T-cell (primary cell): ENCODE measurements at places on chromosomes 7 and 10.

DNA sequence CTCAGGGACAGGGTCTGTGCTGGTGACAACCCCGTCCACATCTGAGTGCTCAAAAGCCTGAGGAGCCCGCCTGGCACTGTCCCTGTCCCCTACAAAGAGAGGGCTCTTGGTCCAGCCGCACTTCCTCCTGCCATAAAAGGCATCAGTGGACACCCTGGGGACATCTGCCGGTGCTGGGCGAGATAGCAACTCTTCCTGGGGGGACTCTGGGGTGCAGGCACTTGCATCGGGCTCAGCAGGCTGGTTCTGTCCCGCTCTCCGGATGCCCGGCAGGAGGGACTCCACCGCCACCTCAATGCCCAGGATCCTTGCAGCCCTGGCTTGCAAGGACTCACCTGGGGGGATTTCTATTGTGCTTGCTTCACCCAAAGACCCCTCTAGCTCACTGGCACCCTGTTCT is 32.8 kb downstream of the JCAD start:
- no peak for DNase-seq

DNA sequence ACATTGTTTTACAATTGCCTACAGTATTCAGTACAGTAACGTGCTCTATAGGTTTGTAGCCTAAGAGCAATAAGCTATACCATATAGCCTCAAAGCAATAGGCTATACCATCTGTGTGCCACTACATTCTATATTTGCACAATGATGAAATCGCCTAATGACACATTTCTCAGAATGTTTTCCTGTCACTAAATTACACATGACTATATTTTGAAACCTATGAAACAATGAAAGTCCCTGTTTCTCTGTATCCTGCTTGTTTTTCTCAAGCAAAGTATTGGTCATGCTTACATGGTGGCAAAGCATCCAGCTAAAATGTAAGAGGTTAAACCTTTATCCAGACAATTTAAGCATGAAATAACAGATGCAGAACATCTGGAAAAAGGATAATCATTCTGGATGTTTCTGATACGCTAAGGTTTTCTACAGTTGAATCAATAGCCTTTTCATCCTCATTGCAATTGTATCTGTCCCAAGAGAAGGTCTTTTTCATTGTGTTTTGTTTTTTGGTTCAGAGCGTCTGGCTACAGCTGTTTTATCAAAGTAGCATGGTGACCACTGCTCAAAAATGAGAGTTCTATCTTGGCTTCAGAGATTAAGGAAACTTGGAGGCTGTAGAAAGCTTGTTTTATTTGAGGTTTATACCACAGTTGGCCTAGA is 81.7 kb downstream of the CSTF2T start:
- no peak for DNase-seq

- DNase-seq, result peak; percentile 72
Measured at GRCh38 chr7:33040803-33041516, 21.6 kb downstream of the NT5C3A start.

DNA sequence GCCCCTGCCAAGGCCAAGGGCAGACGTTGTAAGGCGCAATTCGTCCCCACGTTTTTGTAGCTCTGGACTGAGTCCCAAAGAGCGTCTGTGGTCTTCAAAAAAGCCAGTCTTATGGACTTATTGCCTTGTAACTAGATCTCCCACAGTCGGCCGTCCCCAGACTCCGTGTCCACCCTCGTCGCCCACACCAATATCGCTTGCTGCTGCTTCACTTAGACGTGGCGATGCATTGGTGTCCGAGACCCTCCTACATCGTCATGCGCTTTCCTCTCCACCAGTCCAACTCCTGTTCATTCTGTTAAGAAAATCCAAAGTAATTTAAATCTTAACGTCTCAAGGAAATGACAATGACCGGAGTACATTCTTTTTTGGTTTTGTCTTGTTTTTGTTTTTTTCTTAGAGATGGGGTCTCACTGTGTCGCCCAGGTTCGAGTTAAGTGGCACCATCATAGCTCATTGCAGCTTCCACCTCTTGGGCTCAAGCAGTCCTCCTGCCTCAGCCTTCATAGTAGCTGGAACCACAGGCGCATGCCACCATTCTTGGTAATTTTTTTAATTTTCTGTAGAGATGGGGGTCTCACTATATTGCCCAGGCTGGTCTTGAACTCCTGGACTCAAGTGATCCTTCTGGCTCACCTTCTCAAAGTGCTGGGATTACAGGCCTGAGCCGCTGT is 851 bp downstream of the KIFBP start:
- no peak for DNase-seq

GRCh38 chr7:111290982-111291381 is 200.1 kb downstream of the LRRN3 start:
- no peak for DNase-seq

DNA sequence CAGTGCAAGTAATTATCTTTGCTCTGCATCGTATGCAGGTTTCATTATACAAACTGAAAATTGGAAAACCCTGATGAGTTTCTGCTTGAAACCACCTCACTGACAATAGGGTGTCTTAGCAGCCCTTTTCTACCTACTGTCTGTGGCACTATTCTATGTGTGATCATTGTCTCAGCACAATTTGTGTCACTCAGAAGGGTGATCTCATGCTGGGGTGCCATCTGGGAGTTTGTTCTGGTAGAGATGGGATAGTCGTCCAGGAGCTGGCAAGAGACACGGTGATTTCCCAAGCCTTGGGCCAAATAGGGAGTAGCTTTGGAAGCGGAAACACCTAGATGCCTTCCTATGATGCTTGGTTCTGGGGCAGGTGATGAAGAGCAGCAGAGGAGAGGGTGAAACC is 186.3 kb downstream of the FRMD4A start:
- no peak for DNase-seq

GRCh38 chr10:93856349-93857145 is 37.2 kb upstream of the SLC35G1 start:
- DNase-seq, result no peak

DNA sequence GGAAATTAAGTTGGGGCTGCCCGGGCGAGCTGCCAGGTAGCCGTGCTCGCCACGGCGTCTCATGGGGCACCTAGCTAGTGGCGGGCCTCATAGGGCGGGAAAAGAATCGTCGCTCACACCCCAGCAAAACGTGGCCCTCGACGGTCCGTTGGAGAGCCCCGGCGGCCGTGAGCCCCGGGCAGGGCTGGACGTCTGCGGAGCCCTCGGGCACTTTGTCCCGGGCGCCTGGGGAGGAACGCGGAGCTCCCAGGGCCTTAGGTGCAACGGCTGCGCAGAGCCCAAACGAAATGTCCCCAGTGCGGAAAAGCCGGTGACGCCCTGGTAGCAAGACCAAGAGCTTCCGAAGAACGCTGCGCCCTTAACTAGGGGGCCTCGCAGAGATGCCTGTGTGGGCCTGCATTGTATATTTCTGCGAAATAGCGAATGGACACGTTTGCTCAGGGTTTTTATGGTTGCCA is 866 bp upstream of the SFMBT2 start:
- no peak for DNase-seq

DNA sequence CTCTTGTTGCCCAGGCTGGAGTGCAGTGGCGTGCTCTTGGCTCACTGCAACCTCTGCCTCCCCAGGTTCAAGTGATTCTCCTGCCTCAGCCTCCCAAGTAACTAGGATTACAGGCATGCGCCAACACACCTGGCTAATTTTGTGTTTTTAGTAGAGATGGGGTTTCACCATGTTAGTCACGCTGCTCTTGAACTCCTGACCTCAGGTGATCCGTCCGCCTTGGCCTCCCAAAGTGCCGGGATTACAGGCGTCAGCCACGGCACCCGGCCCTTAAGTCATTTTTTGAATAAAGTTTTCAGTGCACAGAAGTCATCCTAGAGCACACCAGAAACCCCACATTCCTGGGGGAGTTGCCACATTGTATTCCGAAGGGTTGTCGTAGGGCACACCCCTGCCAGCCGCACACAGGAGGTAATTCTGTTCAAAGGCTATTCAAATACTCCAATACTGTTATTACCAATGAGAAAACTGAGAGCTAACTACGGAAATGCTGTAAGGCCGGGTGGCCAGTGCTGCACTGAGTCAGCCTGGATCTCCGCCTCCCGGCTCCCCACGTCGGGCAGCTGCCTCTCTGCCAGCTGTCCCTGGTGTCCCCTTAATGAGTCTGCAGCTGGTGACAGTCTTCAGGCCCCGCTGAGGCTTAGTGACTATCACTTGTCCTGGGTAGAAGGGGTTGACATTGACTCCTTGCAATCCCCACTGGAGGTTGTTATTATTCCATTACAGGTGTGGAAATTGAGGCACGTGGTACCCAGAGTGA is 8.6 kb upstream of the RFC2 start:
- DNase-seq, result no peak

- no peak for DNase-seq
Measured at GRCh38 chr7:2523941-2524807, 4.6 kb downstream of the LFNG start.

DNA sequence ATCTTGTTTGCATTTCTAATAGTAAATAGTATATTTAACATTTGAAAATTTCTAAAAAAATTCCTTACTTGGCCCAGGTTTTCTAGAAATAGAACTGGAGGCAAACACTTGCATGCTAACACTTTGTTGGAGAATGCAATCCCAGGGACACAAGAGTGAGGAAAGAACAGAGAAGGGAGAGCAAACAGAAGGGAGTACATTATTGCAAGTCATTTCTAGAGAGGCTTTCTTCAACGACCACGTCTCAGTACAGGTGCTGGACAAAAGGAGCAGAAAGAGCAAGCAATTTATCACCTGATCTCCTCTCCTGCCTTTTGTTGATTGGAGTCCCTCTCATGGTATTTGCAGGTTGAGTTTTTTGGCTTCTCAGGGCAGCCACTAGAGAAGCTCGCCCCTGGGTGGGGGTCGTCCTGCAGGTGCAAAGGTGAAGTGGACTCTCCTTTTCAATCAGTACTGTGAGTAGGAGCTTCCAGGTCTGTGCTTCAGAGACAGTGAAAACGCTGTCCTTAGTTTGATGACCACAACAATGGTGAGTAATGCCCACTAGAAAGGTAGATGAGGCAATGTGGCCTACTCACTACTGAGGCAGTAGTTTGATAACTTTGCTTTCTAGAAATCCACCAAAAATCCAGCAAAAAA is 5.2 kb downstream of the CPED1 start:
- DNase-seq, result no peak

GRCh38 chr7:158494643-158495042 is 93.0 kb downstream of the PTPRN2 start:
- no peak for DNase-seq

DNA sequence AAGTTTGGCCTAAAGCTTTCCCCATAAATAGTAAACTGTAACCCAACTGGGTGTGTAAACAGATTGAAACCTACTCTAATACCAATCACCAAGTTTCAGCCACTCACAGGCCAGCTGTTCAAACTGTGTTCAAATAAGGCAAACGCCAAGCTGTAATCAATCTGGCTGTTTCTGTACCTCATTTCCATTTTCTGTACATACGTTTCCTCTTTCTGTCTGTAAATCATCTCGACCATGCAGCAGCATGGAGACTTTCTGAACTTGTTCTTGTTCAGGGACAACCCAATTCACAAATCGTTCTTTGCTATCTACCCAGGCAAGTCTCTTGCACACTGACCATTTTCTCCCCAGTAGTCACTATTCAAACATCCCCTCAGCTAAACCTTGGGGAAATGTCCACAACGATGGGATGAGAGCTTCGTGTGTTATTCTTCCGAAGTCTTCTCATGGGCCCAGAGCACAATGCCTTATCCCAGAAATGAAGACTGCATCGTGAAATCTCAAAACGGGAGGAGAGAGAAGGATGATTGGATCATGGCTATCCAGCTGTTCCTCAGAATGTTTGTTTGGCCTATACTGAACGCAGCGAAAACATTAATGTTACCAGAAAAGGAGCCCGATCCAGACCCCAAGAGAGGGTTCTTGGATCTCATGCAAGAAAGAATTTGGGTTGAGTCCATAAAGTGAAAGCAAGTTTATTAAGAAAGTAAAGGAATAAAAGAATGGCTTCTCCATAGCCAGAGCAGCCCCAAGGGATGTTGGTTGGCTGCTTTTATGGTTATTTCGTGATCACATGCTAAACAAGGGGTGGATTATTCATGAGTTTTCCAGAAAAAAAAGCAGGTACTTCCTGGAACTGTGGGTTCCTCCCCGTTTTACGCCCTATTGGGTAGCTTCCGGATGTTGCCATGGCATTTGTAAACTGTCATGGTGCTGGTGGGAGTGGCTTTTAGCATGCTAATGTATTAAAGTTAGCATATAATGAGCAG is 86.2 kb downstream of the SLC16A9 start:
- DNase-seq, result no peak

DNA sequence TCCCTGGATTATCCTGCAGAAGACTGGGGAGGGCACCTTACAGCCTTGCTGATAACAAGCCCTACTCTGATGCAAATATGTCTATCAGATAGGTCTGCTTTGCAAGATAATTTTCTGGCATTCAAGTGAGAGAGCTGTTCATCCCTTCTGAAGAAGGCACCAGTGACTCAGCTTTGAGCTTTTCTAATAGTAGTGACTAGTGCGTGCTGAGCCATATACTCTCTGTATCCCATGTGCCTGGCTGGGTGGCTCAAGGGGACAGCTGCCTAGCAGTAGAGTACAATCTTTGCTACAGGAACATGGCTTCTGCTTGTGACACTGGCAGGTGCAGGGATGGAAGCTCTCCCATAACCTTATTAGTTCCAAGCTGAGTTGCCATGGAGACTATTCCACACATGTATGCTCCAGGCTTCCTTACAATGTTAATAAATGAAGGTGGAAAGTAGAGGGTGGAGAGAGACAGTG is 35.0 kb upstream of the ABCB4 start:
- DNase-seq, result no peak

GRCh38 chr7:2256306-2257045 is 14.4 kb downstream of the NUDT1 start:
- DNase-seq, result no peak

- peak; percentile 61 for DNase-seq
Measured at GRCh38 chr7:25565949-25566348, 337.7 kb upstream of the NPVF start.

GRCh38 chr7:154503962-154504550 is 451.9 kb downstream of the DPP6 start:
- no peak for DNase-seq

GRCh38 chr10:69665474-69666320 is 35.6 kb downstream of the FAM241B start:
- no peak for DNase-seq

DNA sequence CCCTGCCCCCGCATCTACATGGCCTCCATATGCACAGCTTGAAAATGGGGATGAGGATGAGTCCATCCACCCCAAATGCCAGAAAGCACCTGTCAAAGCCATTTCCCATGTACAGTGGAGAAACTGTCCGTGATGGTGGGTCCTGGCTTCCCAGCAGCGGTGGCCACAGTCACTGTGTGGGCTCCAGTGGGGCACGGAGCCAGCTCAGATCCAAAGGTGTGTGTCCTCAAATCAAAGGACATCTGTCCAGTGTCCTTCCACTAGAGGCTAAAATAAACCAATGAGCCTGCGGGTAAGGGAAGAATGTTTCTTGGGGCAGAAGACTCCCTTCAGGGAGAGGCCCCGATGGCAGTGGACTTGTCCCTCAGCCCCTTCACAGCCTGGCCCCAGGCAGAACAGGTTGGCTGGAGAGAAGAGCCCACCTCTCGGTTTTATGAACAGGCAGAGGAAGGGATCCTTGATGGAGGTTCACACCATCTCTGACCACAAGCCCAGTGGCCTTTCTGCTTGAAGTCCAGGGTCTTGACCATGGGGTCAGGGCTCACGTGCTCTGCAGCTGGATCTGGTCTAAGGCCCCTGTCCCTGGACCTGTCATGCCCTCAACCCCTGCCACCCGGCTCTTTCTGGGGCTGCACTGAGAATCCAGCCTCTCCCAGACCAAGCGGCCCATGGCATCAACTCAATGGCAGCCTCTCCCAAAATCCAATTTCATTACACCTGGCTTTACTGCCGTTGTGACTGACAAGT is 106.9 kb downstream of the TCERG1L start:
- DNase-seq, result no peak
